NAMALWA (cell line): ENCODE measurements at places on chromosomes 3 and 15.

- DNase-seq, result no peak
These were observed 79.5 kb downstream of the CD200R1L start for GRCh38 chr3:112767177-112767576.

DNA sequence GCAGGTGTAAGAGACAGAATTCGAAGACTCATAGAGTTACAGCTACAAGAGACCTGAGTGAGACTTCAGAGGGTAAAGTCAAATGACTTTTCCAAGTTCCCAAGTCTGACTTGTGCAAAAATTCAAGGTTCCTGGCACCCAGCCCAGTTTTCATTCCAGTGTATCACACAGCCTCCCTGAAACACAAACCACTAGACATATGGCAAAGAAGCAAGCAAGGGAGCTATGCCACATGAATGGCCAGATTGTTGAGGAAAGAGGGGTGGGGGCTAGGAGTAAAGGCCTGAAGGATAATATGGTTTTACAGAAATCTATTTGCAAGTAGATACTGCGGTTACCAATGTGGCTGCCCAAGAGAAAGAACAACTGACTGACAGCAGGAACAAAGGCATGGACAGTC lies 301.2 kb downstream of the MECOM start:
- no peak for DNase-seq

DNA sequence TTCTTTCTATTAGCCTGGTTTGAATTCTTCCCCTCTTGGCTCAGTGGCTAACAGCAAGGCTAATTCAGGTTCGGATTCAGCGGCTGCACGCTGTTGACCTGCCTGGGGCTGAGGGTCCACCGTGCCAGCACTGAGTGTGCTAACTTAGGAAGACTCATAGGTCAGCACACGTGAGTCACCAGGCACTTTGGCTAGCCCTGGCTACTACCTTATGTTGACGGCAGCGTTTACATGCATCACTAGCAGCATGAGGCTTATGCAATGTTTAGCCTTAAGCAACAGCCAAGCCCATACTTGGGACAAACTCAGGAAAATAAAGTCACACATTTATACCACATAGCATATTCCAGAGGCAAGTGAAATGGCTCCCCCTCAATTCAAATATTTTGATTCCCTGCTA lies 137.7 kb downstream of the RAB11A start:
- no peak for DNase-seq

- DNase-seq, result no peak
These were observed 14.8 kb upstream of the WNT5A start for GRCh38 chr3:55501905-55502304.

GRCh38 chr3:187986514-187986934 lies 167.4 kb upstream of the LPP start:
- no peak for DNase-seq

GRCh38 chr15:40430271-40430805 lies 10.4 kb upstream of the BAHD1 start:
- DNase-seq, result no peak

- DNase-seq, result no peak
These were observed 10.7 kb downstream of the LRTM1 start for GRCh38 chr3:54917174-54917573.

DNA sequence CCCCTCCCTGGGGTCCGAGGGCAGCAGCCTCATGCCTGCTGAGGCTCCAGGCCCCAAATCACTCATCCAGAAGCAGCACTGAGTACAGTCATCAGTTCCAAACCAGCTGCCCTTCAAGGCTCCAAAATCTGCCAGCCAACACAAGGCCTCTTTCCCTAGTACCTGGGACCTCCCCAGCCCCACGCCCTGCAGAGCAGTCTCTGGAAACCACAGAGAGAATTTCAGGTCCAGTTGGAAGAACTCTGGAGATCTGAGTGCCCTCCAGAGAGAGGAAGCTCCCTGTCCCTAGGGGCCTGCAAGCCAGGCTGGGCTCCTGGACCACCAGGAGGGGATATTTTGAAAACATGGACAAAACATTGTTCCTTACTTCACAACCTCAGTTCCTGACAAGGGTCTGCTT lies 26.2 kb downstream of the TKT start:
- DNase-seq, result no peak

DNA sequence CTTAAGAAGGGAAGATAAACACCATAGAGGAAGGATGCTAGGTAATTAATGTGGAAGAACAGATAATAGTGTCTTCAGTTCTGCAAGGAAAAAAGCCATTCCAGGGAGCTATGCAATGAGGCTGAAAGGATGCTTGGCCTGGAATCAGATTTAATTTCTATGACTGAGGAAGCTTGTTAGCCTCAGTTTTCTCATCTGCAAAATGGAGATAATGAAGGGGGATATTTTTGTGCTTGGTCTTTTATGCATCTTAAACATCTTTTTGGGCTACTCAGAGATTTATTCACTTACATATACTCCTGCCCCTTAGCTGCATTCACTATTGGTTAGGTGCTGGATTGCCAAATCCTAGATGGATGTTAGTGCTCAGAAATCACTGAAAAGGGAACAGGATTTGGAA lies 16.7 kb downstream of the DNAJB11 start:
- no peak for DNase-seq

- DNase-seq, result no peak
These were observed 47.8 kb upstream of the TMEM158 start for GRCh38 chr3:45273681-45274515.

DNA sequence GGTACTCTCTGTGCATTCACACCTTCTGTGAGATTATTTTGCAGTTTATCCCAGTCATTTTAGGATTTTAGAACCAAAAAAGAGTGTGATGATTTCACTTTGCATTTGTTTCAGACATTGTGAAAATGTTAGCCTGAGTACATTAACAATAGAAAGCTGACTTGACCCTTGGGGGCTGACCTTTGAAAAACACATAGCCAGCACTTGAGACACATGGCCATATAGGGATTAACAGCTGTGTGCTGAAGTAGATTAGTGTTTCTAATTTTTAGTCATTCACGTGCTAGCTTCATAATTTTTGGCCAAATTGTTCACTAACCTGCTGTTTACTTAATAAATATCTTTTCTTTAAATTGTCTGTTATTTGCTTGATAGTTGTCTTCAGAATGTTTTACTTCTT lies 3.5 kb downstream of the FEM1B start:
- no peak for DNase-seq

GRCh38 chr15:58698887-58699641 lies 50.4 kb downstream of the ADAM10 start:
- no peak for DNase-seq

GRCh38 chr3:131608296-131608695 lies 105.5 kb upstream of the MRPL3 start:
- DNase-seq, result no peak

- no peak for DNase-seq
These were observed 124.8 kb downstream of the CTNNB1 start for GRCh38 chr3:41324156-41324475.

GRCh38 chr15:42918047-42918446 lies 2.5 kb downstream of the TTBK2 start:
- DNase-seq, result peak; percentile 72

DNA sequence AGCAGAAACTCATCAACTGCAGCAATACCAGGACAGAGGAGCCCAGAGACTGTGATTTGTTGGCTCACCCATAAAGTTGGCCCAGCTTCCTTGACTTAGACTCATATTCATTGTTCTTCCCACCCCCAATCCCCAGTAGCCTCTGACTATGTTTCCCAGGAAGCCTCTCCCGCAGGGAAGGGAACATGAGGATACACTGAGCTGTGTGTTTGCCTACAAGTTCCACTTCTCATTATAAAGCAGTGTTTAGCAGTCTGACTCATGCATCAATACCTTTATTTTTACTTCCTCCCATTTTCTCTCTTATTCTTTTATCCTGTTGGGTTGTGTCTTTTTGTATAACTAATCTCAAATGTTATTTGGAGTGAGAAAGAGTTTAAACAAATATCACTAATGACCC lies 111.6 kb upstream of the PHLDB2 start:
- no peak for DNase-seq

DNA sequence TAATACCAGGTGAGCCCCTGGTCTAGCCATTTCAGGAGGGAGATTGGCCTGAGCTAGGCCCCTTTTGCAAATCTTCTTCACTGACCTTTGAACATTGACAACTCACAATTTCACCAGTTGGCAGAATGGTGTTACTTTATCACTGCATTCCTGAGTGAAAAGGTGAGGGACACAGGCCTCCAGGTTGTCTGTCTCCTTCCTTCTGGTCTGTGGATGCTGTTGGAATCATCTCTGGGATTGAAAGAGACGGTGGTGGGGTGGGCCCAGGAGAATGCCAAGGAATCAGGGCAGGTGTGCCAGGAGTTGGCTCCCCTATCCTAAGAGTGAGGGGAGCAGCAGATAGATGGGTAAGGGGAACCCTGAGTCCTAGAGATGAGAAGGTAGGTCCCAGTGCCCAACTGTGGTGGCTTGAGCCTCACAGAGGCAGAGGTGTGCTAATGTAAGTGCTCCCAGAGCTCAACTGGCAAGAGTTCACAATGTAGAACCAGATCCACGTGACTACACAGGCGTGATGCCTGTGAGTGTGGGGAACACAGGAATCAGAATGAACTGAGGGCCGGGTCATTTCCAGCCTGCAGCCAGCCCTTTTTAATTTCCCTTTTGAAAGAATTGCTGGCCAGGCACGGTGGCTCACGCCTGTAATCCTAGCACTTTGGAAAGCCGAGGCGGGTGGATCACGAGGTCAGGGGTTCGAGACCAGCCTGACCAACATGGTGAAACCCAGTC lies 11.2 kb downstream of the C3orf62 start:
- DNase-seq, result no peak

DNA sequence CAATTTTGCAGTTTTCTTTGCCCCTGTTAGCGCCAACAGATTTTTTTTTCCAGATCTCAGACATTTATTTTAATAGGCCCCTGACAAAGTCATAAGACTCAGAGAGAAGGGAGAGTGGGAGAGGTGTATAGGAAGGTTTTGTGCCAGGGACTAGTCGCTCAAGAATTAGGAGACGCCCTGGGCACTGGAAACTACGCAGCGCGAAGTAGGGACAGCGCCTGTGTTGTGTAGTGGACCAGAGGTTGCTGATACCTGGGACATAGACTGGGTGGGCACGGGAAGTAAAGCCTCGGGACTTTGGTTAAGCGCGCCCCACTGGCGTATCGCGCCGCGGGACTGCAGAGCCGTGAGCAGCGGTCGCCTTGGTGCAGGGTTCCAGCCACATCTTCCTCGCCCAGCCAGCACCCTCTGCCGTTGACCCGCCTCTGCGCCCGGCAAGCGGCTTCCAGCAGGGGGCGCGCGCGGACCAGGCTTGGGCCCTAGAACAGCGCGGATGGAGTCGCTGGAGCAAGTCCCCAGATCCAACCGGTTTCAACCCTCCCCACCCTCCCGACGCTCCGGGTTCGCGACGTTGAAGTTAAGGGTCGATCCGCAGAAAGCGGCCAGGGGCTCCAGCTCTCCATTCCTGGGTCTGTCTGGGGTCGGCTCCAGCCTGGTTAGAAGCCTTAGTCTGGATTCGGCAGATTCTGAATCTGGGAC lies 3.0 kb upstream of the ISLR2 start:
- peak; percentile 84 for DNase-seq

- peak; percentile 18 for DNase-seq
These were observed 651 bp downstream of the UBA3 start for GRCh38 chr3:69079269-69080159.

GRCh38 chr3:117483839-117484238 lies 774.3 kb downstream of the TUSC7 start:
- no peak for DNase-seq

GRCh38 chr3:33826688-33827087 lies 28.3 kb downstream of the PDCD6IP start:
- no peak for DNase-seq

- DNase-seq, result no peak
These were observed 104.5 kb upstream of the SATB1 start for GRCh38 chr3:18529631-18530030.

- peak; percentile 90 for DNase-seq
These were observed 24.8 kb downstream of the GABRA5 start for GRCh38 chr15:26891448-26892181.

DNA sequence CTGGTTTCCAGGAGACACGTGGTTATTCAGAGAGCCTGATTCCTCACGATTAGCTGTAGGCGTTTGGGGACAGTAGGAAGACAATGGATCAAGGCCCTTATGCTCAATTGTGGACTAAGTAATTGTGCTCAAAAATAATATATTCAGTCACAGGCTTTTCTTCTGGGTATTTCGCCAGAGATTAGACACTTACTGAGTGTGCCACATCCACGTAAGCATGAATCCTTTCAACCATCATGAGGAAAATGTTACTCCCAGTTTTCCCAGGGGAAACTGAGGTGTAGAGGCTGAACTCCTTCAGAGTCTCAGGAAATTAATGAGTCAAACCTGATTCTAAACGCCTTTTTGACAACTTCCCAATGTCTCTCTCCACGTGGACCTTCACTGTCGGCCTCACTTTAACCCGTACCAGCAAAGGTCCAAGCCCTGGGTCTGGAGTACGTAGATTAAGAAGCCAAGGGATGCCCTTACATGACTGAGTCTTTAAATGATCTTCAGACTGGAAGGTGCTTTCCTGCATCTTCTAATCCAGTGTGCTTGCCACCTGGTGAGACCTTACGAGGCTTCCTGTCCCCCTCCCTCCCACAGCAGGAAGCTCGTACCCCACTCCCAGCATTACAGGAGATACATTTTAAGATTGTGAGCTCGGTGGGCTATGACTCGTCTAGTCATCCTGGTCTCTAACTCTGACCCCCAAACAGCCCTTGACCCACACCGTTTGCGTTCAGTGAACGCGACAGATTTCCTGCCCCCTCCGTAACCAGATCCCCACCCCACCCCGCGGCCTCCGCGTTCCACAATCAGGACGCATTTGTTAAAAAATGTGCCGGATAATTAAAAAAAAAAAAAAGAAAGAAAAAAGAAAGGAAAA lies 1.7 kb downstream of the PKM start:
- DNase-seq, result peak; percentile 69

DNA sequence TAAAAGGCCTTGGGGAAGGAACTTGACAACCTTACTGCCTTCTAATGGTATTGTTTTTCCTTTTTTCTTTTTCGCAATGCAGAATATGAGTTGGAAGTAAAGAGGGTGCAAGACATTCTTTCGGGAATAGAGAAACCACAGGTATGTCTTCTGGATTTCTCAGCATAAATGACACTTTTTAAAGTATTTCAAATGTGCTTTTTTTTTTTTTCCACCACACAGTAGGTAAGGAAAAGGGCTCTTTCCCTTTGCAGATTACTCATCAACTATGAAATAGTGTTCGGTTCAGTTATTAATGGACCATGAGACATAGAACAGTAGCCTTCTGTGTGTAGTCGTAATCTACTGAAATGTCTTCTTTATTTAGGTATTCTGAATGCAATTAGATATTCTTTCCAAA lies 162.4 kb downstream of the GHSR start:
- no peak for DNase-seq

- no peak for DNase-seq
These were observed 1001.1 kb upstream of the EPHA6 start for GRCh38 chr3:95813244-95813643.
